ENCODE measurements at places on chromosomes 3 and 15.

DNA sequence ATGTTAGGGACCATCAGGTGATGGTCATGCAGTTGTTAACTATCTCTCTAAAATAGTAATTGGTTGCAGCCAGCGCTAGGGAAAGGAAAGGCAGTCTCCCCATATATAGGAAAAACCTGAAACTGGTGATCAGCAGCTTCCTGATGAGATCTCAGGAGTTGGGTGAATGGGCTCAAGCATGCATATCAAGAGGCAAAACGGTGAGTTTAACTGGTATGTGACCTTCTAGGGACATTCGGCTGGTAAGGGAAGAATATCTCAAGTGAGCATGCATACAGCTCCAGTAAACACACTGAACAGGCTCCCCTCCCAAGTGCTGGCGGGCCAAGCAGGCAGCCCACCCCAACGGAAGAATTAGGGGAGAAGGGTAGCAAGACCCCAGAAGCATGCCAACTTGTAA lies 49.3 kb upstream of the ROBO2 start:
- no peak for DNase-seq

DNA sequence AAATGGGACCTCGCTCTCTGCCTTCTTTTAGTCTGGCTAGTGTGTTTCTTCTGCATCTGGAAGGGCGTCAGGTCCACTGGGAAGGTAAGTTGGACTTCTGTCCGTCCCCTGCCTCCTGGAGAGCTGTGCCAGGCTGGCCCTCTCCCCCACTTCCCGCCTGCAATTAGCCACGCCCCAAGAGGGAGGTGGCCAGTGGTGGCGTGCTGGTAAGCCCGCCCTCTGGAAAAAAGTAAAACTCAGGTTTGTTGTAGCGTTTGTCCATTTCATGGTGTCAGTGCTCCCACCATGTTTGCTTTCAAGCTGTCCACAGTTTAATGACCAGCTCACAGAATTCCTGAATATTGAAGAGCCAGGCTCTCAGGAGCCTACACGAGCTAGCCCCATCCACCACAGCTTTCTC lies 55.6 kb downstream of the SLC6A6 start:
- DNase-seq: no peak

GRCh38 chr3:196868297-196868661 lies 559 bp downstream of the SENP5 start:
- no peak for DNase-seq

DNA sequence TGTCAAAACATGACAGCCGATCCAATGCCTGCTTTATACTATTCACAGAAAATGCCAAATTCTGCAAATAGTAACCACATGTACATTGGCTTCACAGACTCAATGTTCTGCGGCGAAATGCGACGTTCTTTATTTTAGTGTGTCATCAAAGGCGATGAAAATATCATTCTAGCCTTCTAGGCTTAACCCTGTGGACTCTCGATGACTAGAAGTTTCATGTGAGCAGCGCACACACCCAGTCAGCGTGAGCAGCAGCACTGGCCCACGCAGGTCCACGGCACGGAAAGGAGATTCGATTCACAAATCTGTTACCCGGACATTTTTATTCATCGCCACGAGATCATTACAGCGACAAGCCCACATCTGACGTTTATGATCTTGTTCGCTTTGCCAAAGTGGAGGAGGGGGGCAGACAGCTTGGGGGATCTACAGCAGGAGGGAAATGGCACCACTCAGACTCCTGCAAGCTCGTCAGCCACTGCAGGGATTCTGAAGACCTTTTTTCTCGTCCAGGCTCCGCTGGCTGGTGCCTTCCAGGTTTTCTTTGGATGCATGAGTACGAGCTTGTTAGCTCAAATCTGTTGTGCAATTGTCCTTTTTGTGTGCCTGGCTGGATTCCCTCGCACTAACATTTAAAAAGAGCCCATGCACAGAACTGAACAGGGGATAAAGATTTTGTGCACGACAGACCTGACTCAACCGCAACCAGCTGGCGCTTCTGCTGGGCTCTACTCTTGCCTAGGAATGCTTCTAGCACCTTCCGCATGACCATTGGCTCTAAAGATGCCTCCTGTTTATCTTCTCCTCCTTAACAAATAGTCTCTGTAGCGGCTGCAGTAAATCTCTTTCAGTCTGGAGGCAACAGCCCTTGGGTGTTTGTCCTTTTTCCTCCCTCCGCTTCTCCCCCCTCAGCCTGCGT lies 938.4 kb downstream of the MCTP2 start:
- DNase-seq: peak; percentile 40

- DNase-seq: no peak
Observed at GRCh38 chr3:126954141-126954842, 28.6 kb upstream of the PLXNA1 start.

DNA sequence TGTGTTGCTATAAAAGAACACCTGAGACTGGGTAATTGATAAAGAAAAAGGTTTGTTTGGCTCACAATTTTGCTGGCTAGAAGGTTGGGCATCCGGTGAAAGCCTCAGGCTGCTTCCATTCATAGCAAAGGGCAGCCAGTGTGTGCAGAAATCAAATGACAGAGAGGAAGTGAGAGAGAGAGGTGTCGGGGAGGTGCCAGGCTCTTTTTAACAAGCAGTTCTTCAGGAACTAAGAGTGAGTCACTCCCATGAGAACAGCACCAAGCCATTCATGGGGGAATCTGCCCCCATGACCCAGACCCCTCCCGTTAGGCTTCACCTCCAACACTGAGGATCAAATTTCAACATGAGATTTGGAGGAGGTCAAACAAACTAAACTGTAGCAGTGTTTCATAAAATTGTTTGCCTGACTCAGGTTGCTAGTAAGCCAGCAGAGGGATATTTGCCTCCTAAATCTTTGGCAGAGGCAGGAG lies 4.5 kb upstream of the PARP15 start:
- no peak for DNase-seq

DNA sequence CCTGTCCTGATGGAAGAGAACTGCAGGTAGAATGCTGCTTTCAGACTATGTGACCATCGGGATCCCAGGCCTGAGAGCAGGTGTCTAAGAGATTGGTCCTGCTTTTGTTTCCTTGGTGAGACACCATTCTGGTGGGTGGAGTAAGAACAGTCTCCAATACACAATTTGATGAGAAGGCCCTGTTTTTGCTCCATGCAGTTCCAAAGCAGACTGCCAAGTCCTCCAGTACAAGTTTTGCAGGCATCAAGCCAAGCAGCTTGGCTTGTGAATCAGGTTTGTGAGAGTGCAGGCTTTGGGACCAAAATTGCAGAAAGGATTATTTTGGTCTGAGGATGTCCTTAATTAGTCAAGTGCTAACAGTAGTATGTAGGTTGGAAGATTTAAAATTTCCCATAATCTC lies 381.6 kb downstream of the FOXP1 start:
- peak; percentile 67 for DNase-seq

- DNase-seq: no peak
Observed at GRCh38 chr3:125280668-125281361, 68.3 kb upstream of the SLC12A8 start.

GRCh38 chr3:43338295-43338694 lies 52.0 kb downstream of the SNRK start:
- DNase-seq: no peak

GRCh38 chr3:45551214-45552010 lies 43.1 kb upstream of the LIMD1 start:
- no peak for DNase-seq

- no peak for DNase-seq
Observed at GRCh38 chr15:98419173-98419780, 229.1 kb upstream of the IGF1R start.

DNA sequence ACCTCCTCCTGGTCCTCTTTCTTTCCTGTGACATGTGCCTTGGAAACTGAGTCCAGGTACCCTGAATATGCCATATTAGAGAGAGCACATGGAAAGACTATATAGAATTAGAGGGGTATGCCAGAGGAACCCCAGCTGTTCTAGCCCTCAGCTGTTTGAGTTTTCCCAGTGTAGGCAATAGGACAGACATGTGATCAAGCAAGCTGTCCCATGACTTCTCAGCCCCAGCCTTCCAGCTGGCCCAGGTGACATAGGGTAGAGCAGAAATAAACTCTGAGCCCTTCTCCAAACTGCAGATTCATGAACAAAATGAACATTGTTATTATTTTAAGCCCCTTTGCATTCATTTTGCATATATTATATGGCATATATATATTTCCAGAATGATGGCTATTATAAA lies 118.7 kb downstream of the PPM1L start:
- no peak for DNase-seq

DNA sequence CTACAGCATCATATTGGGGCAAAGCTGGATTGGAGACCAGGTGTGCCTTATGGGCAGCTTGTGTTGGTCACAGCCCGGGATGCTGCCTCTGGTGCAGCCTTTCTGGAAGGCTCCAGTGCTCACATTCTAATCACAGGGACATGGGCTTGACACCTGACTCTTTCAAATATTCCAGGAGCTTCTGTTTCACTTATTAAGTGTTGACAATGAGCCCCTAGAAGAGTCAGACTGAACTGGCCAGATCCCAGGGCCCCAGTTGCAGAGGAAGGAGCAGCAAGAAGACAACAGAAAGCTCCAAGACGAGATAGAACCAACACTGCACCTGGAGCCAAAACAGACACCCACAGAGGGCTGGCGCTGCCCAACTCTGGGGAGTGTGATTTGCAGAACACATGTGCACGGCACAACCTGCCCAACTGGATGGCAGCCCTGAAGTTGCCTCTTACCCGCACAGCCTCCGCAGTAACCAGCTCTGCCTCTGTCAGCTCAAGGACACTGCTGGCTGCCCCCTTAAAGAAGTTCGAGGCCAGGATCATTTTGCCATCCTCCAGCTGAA lies 30.3 kb downstream of the ALDH1L1 start:
- peak; percentile 11 for DNase-seq

DNA sequence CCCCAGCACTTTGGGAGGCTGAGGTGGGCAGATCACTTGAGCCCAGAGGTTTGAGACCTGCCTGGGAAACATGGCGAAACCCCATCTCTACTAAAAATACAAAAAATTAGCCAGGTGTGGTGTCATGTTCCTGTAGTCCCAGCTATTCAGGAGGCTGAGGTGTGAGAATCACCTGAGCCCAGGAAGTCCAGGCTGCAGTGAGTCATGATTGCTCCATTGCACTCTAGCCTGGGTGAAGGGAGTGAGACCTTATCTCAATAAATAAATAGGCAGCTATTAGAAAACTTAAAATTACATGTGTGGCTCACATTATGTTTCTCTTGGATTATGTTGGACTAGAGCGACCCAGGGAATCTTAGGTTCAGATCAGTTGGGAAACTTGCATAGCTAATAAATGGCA lies 69.7 kb downstream of the RPLP1 start:
- DNase-seq: no peak

GRCh38 chr15:56923174-56923591 lies 4.7 kb downstream of the TCF12 start:
- DNase-seq: no peak

- DNase-seq: no peak
Observed at GRCh38 chr15:100521907-100522306, 6.8 kb downstream of the CERS3 start.

GRCh38 chr3:169362301-169362700 lies 301.2 kb downstream of the MECOM start:
- DNase-seq: no peak

GRCh38 chr3:177114253-177114652 lies 83.0 kb downstream of the TBL1XR1 start:
- no peak for DNase-seq

GRCh38 chr3:146554151-146554760 lies 9.8 kb upstream of the PLSCR1 start:
- no peak for DNase-seq

DNA sequence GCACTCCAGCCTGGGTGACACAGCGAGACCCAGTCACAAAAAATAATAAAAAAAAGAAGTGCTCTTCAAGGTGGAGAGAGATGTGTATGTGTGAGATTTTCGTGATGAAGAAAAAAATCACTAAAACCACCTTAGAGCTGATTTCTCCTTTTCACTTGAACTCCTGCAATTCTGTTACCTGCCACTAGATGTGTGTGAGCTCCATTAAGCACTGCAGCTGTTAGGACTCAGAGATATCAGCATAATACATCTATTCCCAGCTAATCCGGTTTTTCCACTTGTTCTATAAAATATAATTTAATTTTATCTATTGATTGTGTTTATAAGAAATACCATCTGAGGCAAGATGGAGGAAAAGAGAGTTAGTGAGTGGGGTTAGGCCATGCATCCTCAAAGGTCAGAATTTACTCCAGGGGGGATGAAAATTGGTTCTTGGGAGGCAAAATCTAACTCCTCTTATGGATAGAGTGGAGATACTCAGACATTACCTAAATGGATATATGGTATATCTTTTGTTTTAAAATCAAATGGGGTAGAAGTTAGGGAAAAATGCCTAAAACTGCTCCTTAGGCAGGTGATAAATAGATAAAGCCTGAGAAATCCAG lies 152.7 kb downstream of the IL20RB start:
- no peak for DNase-seq

- DNase-seq: no peak
Observed at GRCh38 chr3:37661615-37662306, 199.9 kb upstream of the CTDSPL start.

- DNase-seq: no peak
Observed at GRCh38 chr15:87881026-87881425, 375.5 kb downstream of the NTRK3 start.

DNA sequence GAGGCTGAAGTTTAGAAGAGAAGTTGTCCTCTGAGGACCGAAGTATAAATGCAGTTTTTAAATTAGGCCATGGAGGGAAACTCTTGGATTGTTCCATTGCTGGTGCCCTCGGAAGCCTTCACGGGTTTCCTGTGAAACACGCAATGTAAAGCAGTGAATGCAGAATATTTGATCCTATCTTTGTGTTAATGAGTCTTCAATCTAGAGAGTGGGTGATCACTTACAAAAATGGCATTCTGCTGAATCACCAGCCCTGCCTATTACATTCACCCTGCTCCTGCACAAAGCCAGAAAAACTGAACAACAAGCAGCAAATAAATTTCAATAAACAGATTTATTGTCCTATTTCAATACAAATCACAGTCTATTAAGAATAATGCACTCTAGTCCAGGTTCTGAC lies 1063.9 kb downstream of the FHIT start:
- DNase-seq: no peak

DNA sequence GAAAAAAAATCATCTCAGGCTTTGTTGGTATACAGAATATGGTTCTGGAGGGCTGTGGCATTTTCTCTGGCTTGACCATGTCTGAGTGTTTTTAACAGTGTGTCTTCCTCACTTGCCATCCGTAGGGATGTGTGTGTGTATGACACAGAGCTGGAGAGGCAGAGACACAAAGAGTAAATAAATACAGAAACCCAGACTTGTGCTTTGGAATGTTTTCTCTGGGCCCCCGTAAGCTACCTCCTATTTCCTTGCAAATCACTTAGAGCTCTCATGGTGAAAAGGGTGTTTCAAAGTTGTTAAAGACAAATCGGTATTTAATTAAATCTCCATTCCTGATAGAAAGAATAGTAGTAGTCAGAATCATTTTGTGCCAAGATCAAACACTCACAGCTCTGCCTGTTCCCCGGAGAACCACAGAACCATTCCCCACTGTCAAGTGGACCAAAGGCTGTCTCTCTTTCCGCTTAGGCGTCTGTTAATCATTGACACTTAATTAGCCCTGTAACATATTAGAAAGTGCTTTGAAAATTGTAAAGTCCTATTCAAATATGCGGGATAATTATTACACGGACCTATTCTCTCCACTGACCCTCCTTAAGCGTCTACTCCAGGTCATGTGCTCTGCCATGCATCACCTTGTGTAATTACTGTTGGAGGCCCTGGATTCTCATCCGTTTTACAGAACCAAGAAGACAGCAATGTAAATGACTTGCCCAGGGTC lies 313.6 kb upstream of the TLE3 start:
- DNase-seq: no peak
